ENCODE measurements at places on chromosomes 13 and 19. TPM values are rescaled to one million over a fixed set of nuclear protein-coding genes. Genes with fewer than 3 reads are reported as not detected.
A peak's percentile ranks its signal among the peaks of the same experiment; 100 is the strongest.

Gene CD79A
- total RNA-seq = 1,280 TPM

DNA sequence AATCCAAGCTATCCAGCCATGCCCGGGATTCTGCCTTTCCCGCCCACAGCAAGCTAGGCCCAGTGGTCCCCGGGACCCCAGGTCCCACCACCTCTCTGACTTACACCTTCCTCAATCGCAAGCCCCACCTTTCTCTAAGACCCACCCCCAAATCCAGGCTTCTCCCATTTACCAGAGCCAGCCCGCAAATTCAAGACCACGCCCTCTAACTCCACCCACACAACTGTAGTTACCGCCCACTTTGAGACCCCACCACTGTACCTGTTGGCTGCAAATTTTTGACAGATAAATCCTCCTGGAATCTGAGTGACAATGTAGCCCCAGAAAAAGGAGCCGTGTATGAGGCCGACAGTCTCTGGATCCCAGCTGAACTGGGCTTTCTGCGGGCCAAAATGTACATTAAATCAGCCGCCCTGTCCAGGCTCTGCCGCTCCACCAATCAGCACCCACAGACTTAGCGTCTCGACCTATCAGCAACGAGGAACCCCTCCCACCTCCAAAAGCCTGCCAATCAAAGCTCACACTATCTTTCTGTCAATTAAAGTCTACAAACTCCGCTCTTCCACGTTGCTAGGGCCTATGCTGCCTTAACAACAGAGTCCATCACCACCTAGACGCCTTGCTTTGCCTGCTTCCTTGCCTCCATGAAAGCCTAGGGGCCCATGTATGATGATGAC lies 6.3 kb downstream of the SLC17A7 start:
- peak; percentile 21 for DNase-seq

DNA sequence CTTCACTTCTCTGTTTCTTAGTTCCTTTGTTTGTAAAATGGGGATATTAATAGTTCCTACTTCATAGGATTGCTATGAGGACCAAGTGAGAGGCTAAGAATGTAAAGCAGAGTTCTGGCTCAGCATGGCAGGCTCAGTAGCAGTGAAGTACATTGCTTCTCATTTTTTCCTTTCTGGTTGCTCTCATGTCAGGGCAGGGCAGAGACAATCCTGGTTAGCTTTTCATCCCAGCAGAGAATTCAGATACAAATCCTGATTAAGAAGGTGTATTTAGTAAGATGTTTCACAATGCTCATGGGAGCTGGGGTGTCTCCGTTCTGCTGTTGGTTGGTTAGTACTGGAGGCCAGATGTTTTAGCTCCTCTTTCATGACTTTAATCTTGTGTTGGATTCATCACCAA lies 42.9 kb downstream of the WASF3 start:
- DNase-seq = no peak

DNA sequence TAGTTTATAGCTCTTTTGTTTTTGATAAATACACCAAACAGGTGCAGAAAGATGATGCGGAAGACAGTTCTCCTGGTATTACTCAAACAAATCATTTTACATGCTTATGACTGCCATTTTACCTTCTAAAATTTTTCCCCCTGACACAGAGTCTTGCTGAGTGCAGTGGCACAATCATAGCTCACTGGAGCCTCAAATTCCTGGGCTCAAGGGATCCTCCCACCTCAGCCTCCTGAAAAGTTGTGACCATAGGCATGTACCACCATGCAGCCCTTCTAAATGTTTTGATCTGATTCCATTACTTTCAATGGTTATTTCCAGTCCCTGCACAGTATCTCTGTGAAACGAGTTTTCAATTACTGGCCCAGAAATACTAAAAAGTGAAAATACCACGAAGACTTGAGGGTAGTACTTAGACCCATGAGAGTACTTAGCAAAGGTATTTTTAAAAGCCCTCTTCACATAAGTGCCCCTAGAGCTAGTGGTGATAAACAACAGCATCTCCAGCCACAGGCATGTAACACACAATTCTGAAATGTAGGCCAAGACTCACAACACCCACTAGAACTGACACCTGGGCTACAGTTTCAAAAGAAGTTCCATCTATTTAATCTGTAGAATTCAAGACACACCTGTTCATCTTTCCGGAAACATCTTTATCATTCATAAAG lies 11.3 kb downstream of the HSPH1 start:
- no peak for DNase-seq

- peak; percentile 82 for DNase-seq
These were observed 16.2 kb downstream of the CCDC97 start for GRCh38 chr19:41325947-41326706.

DNA sequence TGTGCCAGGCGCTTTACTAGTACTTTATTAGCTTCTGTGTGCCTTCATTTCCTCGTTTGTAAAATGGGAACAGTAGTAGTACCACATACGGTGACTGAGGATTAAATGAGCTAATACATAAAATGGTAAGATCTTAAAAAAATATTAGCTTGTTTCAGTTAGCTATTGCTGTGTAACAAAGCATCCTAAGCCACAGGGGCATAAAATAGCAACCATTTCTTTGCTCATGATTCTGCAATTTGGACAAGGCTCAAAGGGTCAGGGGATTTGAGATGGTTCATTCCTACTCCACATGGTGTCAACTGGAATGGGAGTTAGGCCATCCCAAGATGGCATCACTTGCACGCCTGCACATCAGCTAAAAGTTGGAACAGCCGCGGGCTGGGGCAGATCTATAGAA lies 13.3 kb downstream of the DYRK1B start:
- DNase-seq = no peak

- no peak for DNase-seq
These were observed 3.8 kb upstream of the SLC6A16 start for GRCh38 chr19:49328741-49329140.

Gene LYPD3
- total RNA-seq = 0.27 TPM

GRCh38 chr19:19269952-19270694 lies 3.0 kb downstream of the TM6SF2 start:
- DNase-seq = no peak

GRCh38 chr13:84867246-84867645 lies 932.0 kb downstream of the SLITRK6 start:
- DNase-seq = no peak

DNA sequence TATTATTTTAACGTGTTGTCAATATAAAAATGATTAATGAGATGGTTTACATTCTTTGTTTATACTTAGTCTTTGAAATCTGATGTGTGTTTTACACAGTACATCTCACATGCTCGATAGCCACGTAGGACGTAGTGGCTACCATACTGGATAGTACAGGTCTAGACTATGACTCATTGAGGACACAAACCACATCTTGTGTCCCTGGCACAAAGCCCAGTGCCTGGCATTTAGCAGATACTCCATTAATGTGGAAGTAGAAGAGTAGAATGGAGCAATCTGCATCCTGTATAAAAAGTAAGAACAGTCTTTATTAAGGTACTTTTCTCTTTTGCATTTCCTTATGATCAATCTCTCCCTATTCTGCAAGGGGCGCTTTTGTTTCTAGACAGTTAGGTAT lies 49.0 kb upstream of the FRY start:
- no peak for DNase-seq

Gene ZNF136
- total RNA-seq = 30.8 TPM

- DNase-seq = no peak
These were observed 2.8 kb upstream of the WBP4 start for GRCh38 chr13:41058295-41059070.

- DNase-seq = no peak
These were observed 72.3 kb upstream of the UQCRFS1 start for GRCh38 chr19:29285187-29285687.

DNA sequence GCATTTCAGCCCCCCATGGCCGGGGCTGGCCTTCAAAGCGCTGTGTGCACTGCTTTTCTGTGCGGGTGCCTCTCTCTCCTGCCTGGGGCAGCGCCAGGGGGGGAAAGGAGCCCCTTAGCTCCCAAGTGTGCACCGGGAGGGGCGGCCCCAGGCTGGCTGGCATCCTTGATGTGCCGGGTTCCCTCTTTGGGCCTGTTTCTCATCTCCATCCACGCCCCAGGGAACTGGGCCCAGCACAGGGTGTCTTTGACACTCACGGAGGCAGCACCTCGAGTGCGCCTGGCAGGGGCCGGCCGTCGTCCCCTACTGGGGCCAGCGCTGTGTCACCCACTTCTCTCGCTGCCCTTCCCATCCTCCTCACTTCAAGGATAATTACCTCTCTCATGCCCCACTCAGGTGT lies 324.3 kb downstream of the TEX29 start:
- no peak for DNase-seq

DNA sequence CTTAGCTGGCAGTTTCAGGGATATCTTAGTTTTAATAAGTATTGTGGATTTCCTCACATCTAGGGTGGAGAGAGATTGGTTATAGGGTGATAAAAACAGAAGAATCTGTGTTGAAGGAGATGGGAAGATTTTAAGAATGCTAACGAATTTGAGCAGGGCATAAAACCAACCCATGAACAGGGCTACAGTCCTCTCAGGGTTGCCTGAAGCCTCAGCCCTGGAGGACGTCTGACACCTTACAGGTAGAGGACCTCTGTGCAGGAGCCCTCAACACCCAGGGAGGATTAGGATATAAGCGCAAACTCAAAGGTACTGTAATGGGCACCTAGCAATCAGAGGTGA lies 461 bp upstream of the WASF3 start:
- no peak for DNase-seq

DNA sequence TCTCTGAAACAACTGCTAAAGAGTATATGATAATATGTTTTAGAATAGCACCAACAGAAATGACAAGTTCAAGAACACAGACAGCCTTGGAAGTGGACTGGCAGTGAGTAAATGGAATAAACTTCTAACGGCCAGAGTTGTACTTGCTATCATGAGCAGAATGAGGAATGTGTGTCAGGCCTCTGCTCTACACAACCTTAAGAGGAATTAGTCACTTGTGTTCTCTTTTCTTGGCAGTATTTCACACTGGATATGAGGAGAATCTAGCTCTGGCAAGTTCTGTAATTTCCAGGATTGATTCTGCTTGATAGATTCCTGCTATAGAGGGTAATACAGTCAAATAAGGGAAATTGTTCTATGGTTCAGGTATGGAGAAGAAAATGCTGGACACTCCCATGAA lies 757.3 kb downstream of the EFNB2 start:
- DNase-seq = no peak

DNA sequence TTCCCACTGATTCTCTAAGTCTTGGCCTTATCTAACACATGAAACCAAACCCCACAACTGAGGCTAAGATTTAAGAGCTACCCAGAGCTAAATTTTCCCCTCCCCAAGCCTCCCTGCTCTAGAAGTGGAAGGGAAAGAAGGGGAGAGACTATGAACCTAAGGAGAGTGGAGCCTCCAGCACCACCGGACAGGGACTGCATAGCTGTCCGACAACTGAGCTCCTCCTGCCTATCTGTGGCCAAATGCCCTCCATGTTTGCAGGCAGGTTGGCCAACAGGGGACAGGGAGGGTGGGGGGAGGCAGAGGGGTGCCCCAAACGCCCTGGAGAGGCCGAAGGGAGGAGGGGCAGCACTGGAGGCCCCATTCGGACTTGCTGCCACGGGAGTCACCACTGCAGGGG lies 6.0 kb upstream of the NAPA start:
- no peak for DNase-seq

DNA sequence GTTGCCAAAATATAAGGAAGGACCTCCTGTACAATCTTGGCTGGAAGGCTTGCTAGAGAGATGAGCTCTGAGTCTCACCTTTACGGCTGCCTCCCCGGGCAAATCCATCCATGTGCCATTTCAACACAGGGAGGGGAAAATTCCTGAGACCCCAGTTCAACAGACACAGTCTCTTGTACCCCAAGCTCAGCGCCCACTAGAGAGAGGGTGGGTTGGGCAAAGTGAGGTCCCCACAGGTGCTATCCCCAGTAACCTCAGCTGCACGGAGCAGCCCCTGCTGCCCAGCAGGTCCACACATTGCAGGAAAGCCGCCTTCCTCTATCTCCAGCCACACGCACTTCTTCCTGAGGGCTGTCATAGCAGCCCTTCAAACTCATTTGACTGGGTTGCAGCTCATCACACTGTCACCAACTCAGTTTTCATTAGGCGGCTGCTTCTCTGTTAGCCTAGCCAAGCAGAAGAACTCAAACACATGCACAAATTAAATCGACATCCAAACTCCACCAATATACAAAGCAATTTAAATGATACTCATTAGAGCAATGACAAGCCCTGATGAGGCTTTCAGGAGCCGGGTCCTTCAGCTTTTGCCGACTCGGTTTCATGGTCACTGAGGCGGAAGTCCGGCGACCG lies 80.4 kb downstream of the TSHZ3 start:
- no peak for DNase-seq

- DNase-seq = no peak
These were observed 14.5 kb downstream of the SHISA2 start for GRCh38 chr13:26037302-26037701.

GRCh38 chr13:34352958-34353357 lies 535.0 kb downstream of the RFC3 start:
- no peak for DNase-seq

- no peak for DNase-seq
These were observed 9.8 kb upstream of the ZSCAN5A start for GRCh38 chr19:56324436-56324835.

Gene ZNF418
- total RNA-seq = 35.8 TPM

- peak; percentile 95 for DNase-seq
These were observed at the start of gene ABHD8 for GRCh38 chr19:17303167-17303939. Gene ABHD8 (minus strand): TSS chr19:17303425. CDS start chr19:17301616, 1,809 bp downstream.

DNA sequence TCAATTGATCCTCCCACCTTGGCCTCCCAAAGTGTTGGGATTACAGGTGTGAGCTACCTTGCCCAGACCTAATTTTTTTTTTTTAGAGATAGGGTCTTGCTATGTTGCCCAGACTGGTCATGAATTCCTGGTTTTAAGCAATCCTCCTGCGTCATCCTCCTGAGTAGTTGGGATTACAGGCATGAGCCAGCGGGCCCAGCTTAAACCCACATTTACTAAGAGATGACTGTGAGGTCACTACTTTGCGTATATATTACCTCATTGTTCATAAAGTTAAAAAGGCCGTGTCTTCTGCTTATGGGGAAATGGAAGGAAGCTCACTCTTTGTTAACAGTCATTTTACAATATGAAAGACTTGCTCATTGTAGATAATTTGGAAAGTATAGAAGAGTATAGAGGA lies 39.6 kb upstream of the C1QTNF9 start:
- DNase-seq = no peak

Gene RAX2
- not detected for total RNA-seq

Measured in B cell (primary cell).